ENCODE measurements at places on chromosomes 7 and 10.

- DNase-seq, result no peak
Measured at GRCh38 chr7:83036721-83037380, 125.8 kb downstream of the PCLO start.

DNA sequence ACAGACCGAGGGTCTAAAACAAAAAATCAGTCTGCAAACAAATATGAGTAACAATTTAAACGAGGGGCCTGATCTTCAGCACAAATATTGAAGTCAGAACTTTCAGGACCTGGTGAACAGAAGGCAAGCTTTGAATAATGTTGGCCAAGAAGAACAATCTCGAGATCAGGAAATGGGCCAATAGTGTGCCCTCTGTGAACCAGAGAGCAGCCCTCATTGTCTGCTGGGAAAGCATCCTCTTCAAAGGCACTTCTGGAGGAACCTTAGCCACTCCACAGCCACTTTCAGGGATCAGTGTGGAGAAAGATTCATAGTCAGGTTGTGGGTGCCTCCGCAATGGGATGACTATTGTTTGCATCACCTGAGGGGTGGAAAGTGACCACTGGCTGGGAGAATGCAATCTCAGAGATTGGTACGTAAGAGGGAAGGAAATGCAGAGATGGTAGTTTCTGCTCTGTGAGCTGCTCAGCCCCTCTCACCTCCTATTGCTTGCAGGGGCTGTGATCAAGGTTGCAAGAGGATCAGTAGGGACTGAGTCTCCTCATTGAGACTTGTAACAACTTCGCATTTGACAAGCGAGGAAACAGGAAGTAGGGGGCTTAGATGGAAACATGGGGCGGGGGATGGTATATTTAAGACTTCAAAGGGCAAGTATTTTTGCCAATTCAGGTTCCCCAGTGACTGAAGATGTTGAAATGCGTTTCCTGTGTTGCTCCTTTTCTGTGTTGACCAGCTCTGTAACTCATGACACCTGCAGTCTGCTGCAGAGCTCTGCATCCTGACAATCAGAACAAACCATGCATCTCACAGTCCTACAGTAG is 28.4 kb upstream of the IFRD1 start:
- no peak for DNase-seq

- no peak for DNase-seq
Measured at GRCh38 chr7:132940084-132940483, 141.8 kb downstream of the CHCHD3 start.

- DNase-seq, result no peak
Measured at GRCh38 chr10:36547965-36548364, 577.4 kb upstream of the ANKRD30A start.

- DNase-seq, result no peak
Measured at GRCh38 chr7:22683379-22683778, 43.6 kb upstream of the IL6 start.

DNA sequence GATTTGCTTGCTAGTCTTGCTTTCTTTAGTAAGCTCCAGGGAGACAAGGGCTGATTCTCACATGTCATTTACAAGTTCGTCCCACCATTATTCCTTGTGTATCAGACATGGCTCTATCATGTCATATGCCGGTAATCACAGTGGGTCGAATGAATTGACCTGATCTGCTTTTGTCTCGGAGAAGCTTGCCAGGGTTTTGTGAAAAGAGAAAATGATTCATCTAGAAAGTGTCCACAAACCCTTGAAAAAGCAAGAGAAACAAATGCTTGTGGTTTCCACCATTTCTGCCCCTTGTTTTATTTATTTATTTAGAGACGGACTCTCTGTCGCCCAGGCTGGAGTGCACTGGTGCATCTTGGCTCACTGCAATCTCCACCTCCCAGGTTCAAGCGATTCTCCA is 278.5 kb downstream of the TCF7L2 start:
- DNase-seq, result no peak

DNA sequence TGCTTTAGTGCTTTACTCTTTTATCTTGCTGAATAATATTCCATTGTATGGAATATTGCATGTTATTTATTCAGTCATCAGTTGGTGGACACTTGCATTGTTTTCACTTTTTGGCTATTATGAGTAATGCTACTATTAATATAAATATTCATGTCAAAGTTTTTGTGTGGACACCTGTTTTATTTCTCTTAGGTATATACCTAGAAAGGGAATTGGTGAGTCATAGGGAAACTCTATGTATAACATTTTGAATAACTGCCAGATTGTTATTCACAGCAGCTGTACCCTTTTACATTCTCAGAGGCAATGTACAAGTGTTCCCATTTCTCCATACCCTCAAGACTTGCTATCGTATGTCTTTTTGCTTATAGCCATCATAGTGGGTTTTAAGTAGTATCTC is 268.7 kb downstream of the SEMA3A start:
- no peak for DNase-seq

DNA sequence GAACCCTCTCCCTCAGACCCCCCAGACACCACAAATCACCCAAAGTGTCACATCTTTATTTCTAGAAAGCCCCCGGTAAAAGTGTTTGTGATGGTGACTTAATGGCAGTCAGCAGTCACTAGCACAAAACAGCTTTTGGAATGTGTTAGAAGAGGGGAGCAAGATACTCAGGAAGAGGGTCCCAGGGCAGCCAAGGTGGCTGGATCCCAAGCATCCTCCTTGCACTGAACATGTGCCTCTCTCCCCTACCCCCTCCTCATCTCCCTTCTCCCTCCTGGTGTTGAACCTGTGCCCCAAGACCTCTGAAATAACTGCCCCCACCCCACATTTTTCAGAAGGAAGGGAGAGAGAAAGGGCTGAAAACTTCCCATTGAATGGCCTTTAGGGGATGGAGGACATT is 37.8 kb upstream of the MXI1 start:
- no peak for DNase-seq

- no peak for DNase-seq
Measured at GRCh38 chr10:87668324-87669074, 8.8 kb downstream of the PAPSS2 start.

DNA sequence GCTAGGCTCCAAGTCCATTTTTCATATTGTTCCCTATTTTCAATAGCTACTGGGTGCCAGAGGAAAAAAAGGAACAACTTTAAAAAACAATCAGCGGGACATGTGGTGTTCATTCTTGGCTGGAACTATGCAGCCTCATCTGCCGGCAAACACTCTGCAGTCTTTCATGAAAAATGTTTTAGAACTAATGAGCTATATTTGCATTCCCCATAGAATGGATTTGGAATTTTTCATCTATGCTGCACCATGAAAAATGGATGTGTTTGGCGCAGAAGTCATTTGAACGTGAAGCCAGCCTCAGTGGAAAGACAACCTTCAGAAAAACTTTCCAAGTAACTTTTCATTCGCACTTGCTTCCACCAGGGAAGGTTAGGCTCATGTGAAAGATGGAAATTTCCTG is 270.5 kb downstream of the SKAP2 start:
- no peak for DNase-seq

- no peak for DNase-seq
Measured at GRCh38 chr10:1209355-1209979, 153.3 kb downstream of the WDR37 start.

DNA sequence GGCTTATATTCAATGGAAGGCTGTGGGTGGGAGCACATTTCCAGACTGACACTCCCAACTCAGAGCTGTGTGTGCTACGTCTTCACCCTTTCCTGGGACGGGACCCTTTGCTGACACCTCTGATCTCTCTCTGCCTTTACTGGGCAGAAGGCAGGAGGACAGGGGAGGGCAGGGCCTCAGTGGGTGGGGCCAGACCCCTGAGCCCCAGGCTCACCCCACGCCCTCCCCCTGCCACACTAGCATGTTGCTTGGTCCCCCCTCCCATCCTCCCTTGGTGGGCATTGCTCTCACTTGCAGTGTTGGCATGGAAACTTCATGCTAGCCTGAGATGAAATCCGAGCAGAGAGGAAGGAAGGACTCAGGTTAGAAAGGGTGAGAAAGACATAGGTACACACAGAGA is 18.4 kb downstream of the TMEM273 start:
- DNase-seq, result no peak

DNA sequence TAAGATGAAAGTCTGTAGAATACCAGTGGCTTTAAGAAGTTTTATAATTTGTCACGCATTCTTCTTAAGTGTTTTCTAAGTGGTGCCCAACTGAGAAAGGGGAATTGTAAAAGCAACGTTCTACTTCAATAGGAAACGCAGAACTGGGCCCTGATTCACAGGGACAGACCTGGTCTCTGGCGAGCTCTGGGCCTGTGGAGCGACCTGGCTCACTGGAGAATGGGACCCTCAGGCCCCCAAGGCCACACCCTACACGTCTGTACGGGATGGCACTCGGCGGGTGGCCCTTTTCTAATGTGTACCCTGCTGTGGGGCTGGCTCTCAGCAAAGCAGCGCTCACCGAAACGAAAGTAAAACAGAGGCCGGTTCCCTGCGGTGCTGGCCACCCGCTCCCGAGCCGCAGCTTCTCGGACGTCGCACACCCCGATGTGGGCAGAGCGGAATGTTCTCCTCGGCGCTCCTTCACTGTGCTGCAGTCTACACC is 205.0 kb downstream of the DIP2C start:
- DNase-seq, result no peak

DNA sequence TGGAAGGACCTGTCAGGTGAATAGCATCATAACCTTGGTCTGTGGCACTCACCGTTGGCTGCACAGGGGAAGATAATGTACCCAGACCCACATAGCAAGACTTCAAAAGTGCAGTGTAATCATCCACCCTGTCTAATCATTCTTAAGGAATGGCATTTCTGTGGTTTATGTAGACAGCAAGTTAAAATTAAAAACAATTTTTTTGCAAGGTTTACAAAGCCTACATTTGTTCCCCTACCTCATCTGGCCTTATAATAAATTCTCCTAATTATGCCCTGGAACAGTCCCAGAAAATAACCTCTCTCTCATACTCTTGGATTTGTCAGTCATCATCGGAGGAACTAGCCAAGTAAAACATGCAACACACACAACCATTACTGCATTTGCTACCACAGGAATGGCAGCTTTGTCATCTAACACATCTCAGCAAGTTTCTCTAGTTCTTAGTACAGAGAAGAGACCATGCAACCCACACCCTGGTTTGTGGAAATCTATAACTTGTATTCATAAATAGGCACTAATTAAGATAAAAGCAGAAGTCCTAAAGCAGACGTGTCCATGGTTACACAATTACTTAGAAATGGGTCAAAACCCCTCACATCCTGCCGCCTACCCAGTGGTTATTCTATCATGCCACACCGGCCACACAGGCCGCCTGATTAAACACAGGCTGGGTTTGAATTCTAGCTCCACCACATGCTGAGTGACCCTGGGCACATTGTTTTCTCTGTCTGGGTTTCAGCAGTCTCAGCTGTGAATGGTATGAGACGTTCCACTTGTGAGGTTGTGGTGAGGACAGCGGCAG is 19.1 kb downstream of the ABLIM1 start:
- no peak for DNase-seq

- no peak for DNase-seq
Measured at GRCh38 chr7:144818511-144818910, 17.3 kb downstream of the TPK1 start.

- no peak for DNase-seq
Measured at GRCh38 chr10:51487576-51487975, 211.8 kb downstream of the CSTF2T start.

GRCh38 chr7:3243256-3243655 is 57.8 kb upstream of the SDK1 start:
- no peak for DNase-seq

GRCh38 chr7:27134392-27134791 is 3.8 kb upstream of the HOXA4 start:
- DNase-seq, result no peak

DNA sequence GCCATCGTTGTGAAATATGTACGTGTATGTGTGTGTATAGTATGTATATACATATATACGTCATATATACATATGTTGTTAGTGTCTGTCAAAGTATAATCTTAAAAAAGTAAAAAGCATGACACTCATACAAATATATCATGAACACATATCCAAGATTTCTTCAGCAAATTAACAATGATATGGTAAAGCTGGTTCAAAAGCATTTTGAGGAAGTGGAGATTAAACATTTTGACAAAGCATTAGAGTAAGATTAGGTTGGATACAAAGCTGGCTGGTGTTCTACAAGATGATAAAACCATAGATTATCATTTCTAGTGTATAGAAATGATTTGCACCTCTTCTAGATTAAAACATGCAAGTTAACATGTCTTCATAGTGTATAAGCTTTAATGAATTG is 771 bp upstream of the NUDCD3 start:
- no peak for DNase-seq

GRCh38 chr7:148535217-148535616 is 55.3 kb upstream of the C7orf33 start:
- DNase-seq, result no peak

GRCh38 chr7:101891936-101892640 is 74.7 kb downstream of the CUX1 start:
- DNase-seq, result no peak

- no peak for DNase-seq
Measured at GRCh38 chr10:23148214-23148613, 43.9 kb upstream of the PTF1A start.

GRCh38 chr7:36227223-36227622 is 74.2 kb downstream of the EEPD1 start:
- DNase-seq, result no peak

DNA sequence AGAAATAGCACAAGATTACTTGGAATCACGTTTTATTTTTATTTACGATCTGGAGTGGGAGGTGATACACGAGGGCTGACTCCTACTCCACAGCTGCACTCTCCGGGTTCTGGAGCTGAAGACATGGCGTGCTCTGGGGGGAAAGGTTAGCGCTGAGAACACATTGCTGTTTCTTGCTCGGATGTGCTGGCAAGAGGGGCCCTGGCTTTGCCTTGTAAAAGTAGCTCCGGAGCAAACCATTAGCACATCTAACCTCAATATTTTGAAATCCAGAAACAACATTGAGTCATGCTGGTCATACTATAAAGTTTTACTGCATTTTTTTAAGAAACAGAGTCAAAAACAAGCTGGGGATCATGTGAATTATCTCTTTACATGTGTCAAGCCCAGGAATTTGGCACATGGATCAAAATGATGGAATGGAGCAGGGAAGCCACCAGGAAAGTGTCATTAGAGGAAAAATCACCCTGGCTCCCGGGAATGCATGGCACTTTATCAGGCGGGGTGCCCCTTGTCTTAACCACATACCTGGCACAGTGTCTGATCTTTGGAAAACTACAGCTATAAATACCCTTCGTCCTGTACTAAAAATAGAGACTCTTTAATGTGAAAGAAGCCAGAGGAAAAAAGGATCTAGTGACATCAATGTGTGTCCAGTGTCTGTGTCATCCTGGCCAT is 31.6 kb upstream of the LYZL1 start:
- DNase-seq, result no peak

- DNase-seq, result no peak
Measured at GRCh38 chr10:19638182-19638895, 177.9 kb upstream of the PLXDC2 start.

GRCh38 chr7:94276027-94276426 is 118.7 kb upstream of the COL1A2 start:
- no peak for DNase-seq

DNA sequence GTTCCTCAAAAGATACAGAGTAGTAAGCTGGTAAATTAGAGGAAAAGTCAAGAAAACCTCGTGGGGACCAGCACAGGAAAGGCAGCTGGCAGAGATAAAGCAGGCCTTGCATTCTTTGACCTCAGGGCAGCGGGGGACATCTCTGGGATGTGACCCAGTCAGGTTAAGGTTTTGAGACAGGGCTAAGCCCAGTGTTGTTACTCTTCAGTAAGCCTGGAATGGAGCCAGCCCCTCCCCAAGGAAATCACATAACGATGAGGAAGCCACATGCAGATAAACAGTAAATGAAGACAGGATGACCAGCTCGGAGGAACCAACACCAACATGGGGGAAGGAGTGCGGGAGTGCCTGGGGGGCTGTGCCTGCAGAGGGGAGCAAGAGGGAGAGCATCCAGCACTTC is 99.6 kb downstream of the JAZF1 start:
- DNase-seq, result no peak

- DNase-seq, result no peak
Measured at GRCh38 chr7:51158742-51159445, 157.7 kb downstream of the COBL start.
